Left renal cortex interstitium (tissue), 4 donors: ENCODE measurements at places on chromosomes 4 and X.

- no peak for DNase-seq
Observed at GRCh38 chr4:101253121-101253520, 94.2 kb downstream of the PPP3CA start.

GRCh38 chrX:154714925-154715324 lies 36.0 kb downstream of the GAB3 start:
- no peak for DNase-seq

- DNase-seq: no peak
Observed at GRCh38 chr4:25867781-25868294, 5.0 kb upstream of the SEL1L3 start.

GRCh38 chr4:92012899-92013867 lies 290.6 kb upstream of the GRID2 start:
- no peak for DNase-seq

DNA sequence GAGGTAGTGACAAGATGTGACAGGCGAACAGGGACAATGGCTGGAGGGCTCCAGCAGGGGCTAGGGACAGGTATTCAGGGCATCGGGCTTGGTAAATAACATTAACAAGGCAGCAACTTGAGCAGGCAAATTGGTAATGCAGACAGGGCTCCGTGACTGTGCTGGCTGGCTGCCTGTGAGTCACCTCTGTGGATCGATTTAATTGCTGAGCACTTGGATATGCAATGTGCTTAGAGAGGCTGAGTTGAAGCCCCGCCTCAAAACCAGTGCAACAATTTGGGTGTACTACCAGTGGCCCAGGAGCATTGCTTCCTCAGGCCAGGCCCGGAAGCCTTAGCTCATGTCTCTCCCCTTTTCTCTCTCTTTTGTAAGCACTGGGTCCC lies 19.5 kb downstream of the CNGA2 start:
- no peak for DNase-seq

DNA sequence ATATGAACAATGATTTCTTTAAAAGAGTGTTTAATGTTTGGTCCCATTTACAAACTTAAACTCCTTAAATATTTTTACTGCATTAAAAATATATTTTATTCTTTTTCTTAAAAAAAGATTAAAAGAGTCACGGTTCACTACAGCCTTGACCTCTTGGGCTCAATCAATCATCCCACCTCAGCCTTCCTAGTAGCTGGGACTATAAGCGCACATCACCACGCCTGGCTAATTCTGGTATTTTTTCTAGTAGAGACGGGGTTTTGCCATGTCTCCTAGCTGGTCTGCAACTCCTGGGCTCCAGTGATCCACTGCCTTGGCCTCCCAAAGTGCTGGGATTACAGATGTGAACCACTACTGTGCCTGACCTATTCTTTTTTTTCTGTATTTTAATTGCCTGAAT lies 104.7 kb upstream of the TLR2 start:
- DNase-seq: no peak

- no peak for DNase-seq
Observed at GRCh38 chr4:73662709-73663546, 42.7 kb upstream of the RASSF6 start.

DNA sequence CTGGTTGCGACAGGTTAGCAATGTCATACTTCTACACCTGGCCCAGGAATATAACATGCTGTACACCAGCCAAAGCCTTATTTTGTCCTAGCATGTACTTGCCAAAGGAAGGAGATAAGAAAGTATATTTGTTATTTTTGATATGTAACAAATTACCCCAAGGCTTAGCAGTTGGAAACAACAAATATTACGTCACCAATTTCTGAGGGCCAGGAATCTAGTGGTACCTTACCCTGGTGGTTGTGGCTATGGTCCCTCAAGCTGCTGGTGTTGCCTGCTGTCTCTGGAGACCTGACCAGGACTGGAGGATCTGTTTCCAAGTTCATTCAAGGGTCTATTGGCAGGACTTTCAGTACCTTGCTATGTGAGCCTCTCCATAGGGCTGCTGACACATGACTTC lies 135.5 kb upstream of the BANK1 start:
- DNase-seq: no peak

GRCh38 chr4:10240691-10241090 lies 124.1 kb upstream of the WDR1 start:
- DNase-seq: no peak

GRCh38 chr4:61359301-61359700 lies 159.2 kb downstream of the ADGRL3 start:
- no peak for DNase-seq

DNA sequence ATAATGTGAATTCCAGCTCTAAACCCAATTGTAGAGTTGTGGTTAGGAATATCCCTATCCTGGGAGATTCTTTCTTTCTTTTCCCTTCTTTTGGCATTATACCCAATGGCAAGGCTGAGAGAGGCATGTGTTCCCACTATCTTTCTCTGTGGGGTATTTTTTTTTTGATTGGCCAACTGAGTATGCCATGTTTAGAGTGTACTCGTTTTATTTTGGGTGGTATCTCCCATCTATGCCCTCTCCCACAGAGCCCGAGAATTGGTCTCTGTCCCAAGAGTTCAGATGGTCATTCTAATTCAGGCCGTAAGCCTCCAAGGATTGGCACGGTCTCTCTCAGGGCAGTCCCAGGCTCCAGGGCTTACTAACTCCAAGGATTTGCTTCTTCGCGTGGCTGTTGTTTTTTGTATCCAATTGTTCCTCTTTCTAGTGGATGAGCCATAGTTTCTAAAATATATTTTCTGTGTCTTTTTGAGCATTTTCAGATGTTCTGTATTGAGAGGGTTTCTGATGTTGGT lies 198.8 kb downstream of the SLC4A4 start:
- DNase-seq: no peak

GRCh38 chr4:38832206-38832605 lies 24.4 kb downstream of the TLR6 start:
- DNase-seq: no peak

DNA sequence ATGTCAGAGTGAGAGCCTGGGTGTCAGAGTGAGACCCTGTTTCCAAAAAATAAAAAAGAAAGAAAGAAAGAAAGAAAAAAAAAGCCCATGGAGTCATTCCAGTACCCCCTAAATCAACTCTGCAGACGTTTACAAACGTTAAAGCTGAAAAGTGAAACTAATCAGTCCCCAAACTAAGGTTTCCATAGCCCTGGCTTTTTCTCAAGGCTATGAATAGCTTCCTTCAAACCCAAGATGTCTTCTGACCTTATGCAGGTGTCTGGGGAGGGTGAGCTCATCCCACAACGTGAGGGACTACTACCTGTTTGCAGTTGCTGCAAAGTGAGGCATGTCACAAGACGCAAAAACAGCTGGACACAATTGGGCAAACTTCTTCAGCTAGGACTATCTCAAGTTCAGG lies 144.0 kb downstream of the SH3KBP1 start:
- DNase-seq: no peak

DNA sequence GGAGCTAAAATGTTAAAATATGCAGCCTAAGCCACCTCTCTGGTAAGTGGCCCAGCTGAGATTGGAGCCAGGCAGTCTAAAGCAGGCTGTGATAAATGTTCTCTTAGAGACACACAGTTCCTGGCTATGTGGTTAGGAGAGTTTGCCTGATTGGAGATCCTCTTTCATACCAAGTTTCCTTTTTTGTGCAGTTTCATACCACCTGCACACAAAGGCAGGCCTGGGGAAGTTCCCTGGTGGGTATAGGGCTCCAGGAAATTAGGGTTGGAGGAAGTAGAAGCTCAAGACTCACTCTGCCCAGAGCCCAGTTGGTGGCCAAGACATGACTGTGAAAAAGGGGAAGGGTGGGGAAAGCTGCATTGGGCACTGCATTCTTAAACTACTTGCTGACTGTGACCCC lies 16.9 kb downstream of the CYBB start:
- no peak for DNase-seq

DNA sequence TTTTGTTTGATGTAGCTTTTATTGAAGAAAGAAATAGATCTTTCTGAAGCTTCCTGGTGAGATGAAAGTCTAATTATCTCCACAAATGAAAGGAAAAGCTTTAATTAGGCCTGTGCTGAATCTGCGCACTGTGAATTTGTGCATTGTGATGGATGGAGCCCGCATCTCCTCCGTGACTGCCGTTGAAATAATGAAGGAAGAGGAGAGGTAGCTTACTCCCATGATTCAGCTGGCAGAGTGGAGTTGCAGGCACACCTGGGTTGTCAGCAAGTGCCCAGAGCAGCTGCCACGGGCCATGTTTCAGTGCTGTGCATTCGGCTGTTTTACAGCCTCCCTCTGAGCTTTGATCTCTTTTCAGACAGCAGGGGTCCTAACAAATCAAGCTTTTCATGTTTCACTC lies 735.3 kb upstream of the TENM3 start:
- DNase-seq: no peak

DNA sequence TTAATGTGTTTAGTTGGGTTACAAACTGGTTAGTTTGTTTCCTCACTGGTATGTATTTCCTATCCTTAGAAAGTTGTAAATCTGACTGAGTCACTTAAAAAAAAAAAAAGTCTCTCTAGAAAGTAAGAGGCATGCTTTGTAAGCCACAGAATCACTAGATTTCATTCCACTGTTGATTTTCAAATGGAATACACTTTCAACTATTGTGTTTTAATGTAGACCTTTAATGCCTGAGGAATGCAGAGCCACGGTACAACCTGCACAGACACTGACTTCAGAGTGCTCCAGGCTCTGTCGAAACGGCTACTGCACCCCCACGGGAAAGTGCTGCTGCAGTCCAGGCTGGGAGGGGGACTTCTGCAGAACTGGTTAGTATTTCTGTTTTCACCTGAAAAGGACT lies 88.6 kb downstream of the HHIP start:
- no peak for DNase-seq

GRCh38 chrX:70132224-70132623 lies 1.0 kb upstream of the IGBP1 start:
- no peak for DNase-seq

- no peak for DNase-seq
Observed at GRCh38 chrX:104195013-104195412, 28.8 kb downstream of the FAM199X start.

DNA sequence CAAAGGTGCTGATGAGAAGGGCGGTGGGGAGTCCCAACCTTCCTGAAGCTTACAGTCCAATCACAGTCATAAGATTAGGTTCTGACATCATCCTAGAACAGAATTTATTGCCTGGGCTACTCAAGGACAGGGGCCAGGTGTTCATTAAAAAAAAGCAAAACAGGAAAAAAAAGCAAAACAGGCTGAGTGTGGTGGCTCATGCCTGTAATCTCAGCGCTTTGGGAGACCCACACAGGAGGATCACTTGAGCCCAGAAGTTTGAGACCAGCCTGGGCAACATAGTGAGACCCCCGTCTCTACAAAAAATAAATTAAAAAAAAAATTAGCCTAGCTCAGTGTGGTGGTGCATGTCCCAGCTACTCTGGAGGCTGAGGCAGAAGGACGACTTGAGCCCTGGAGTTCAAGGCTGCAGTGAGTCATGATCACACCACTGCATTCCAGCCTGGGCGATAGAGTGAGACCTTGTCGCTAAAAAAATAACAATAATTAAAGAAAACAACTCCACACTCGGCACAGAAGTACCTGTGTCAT lies 3.0 kb downstream of the RAB9A start:
- DNase-seq: no peak

GRCh38 chr4:116847616-116848015 lies 237.8 kb downstream of the TRAM1L1 start:
- no peak for DNase-seq

GRCh38 chr4:76206222-76206942 lies 7.2 kb downstream of the SCARB2 start:
- DNase-seq: no peak

DNA sequence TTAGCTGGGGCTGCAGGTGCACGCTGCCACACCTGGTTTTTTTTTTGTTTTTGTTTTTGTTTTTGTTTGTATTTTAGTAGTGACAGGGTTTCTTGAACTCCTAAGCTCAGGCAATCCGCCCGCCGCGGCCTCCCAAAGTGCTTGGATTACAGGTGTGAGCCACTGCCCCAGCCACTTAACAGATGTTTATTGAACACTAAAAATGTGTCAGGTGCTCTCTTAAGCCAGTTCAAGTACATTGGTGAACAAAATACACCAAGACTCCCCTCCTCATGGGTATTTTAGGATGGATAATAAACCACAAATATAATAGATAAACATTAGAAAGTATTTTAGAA lies 69.9 kb downstream of the TRAPPC11 start:
- no peak for DNase-seq

GRCh38 chr4:21801661-21802385 lies 146.7 kb downstream of the KCNIP4 start:
- no peak for DNase-seq

DNA sequence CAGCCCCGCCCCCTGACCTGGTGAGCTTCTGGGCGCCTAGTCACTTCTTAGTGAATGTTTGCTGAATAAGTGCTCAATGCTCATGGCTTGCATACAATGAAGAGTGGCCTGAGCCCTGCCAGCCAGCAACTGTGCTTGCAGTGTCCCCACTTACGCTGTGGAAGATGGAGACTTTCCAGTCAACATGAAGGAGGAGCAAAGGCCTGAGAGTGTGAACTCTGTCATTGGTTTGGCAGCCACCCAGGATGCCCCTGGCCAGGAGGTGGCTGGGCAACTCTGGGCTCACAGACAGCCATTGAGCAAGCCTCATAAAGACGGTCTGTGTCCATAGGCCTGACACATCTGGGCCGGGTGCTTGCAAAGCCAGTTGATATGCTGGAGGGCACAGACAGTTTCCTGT lies 72.1 kb upstream of the MAMLD1 start:
- no peak for DNase-seq

GRCh38 chrX:15269618-15270521 lies at the start of gene ASB9:
TSS of gene ASB9 (minus strand) at chrX:15270083. CDS start at chrX:15269874, 209 bp downstream.
- DNase-seq: no peak
